ENCODE measurements at places on chromosomes 2 and 18. TPM values are rescaled to one million over a fixed set of nuclear protein-coding genes. Genes with fewer than 3 reads are reported as not detected.

DNA sequence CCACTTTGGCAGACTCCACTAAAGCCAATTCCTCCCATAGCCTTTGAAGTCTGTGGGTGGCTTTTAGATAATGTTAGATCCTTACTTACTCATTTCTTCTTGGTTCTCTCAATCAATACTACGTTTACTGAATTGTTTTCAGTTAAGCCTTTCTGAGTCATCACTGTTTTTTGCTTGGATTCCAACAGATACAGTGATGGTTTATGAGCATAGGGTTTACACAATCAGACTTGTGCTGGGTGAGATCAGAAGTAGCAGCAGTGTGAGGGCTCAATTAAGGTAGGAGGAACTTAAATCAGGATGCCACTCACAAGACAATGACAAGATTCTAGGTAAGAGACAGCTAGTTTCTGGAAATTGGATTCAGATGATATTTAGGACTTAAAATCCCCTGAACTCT is 297.7 kb upstream of the DOK6 start:
- no peak for DNase-seq

- no peak for DNase-seq
Measured at GRCh38 chr2:233593201-233593600, 24.2 kb upstream of the UGT1A8 start.

GRCh38 chr18:44796429-44797428 is 116.0 kb downstream of the SETBP1 start:
- no peak for DNase-seq

- no peak for DNase-seq
Measured at GRCh38 chr2:188659656-188660406, 314.3 kb upstream of the COL3A1 start.

- DNase-seq = no peak
Measured at GRCh38 chr2:63790491-63790890, 51.2 kb upstream of the UGP2 start.

DNA sequence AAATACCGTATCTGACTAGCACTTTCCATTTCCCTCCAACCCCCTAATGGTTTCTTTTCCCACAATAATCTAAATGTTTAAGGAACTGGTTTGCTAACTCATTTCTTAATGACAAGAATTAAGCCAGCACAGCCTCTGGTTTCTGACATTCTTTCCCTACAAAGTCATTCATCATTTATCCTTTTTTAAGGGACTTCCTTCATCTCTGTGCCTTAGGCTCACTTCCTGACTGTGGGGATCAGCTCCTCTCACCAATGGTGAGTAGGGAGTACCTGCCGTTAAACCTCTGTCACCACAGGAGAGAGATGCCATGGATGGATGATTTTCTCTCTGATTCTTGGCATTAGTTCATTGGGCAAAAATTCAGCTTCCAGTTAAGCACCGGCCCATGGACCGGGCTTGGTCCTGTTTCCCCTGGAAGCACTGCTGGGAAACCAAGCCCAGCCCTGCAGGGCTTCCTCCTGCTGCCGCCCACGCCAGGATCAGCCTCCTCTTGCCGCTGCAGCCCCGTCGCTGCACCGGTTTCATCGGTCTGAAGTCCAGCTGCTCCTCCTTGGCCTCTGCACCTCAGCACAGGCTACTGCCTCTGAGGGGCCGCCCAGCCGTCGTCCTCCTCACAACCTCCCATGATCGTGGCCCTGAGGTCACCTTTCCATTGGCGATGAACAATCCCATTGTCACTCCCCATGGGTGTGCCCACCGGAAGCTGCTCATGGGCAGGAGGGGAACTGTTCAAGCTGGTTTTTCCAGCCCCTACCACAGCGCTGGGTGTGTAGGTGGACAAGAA is 64.0 kb upstream of the ZNF516 start:
- DNase-seq = no peak

DNA sequence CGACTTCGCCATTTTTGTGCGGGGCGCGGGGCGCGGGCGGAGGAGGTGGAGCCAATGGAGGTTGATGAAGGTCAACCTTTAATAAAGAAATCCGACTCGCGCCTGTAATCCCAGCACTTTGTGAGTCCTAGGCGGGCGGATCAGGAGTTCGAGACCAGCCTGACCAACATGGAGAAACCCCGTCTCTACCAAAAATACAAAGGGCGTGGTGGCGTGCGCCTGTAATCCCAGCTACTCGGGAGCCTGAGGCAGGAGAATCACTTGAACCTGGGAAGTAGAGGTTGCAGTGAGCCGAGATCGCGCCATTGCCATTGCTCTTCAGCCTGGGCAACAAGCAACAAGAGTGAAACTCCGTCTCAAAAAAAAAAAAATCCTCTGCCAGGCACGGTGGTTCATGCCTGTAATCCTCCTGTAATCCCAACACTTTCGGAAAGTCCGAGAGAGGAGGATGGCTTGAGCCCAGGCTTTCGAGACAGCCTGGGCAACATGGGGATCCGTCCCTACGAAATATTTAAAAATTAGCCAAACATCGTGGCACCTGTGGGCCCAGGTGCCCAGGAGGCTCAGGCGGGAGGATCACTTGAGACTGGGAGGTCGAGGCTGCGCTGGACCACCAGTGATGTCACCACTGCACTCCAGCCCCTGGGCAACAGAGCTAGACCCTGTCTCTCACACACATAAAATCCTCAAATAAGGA is 493 bp upstream of the PREB start:
- no peak for DNase-seq

GRCh38 chr2:111522231-111522768 is 361.7 kb downstream of the ANAPC1 start:
- DNase-seq = no peak

DNA sequence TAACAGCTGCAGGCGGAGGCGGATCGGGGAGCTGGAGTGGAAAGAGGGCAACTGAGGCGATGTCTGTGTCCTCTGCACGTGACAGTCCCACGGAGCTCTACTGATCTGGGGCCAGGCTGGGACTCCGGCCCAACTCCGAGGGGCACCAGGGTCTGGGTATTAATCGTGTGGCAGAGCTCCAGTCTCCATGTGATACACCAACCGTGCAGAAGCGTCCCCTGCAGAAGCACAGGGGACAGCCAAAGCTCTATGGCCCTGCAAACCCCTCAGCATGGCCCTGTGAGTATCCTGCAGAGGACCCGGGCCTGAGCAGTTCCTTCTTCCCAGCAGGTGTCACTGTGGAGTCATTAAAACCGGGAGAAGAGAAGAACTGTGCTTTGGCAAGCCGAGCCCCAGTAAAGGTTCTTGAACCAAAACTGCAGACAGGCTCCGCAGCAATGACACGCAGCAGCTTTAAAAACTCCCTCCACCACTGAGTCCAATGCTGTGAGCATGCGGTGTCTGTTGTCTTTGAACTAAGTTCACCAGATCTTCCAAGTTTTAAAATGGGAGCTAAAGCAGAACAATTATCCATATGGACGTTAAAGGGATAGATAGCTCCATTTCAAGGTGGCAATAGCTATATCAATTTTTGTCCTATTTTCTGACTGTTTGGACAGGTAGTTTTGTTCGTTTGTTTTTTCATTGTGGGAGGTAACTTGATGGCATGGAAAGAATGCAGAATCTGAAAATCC is 79.4 kb downstream of the TMEM182 start:
- peak; percentile 69 for DNase-seq

DNA sequence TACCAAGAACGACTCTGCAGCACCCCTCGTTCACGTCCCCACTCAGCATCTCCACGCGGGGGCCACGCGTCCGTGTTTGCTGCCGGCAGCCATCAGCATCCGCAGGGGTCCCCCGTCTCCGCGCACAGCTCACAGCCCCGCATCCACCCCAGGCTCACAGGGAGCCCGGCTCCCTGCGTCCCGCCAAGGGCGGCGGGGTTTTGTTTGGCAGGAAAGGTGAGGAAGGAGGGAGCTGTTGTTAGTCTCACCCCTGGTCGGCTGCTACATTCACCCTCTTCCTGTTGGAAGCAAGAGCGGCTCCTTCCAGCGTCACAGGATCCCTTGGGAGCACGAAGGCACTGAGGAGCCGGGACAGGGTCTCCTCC is 131.0 kb upstream of the CTDP1 start:
- no peak for DNase-seq

- no peak for DNase-seq
Measured at GRCh38 chr2:86223140-86223926, 24.1 kb downstream of the MRPL35 start.

DNA sequence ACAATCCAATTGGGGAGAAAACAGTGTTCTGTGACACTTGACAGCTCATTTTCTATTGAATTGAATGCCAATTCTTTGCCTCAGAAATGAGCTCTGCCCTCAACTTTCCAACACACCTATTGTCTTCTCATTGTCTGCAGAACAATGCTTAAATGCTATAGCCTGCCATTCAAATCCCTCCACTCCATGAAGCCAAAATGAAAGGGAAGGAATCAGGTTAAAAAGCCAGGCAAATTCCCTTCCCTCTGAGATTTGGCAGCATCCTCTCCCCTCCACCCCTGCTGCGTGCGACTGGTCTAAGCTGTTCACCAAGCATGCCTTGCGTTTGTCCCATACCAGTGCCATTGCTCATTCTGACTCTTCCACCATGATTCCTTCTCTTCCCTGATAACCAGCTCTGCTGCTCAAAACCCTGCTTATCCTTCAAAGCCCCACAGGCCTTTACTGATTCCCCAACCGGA is 32.4 kb upstream of the TMEM131 start:
- no peak for DNase-seq

DNA sequence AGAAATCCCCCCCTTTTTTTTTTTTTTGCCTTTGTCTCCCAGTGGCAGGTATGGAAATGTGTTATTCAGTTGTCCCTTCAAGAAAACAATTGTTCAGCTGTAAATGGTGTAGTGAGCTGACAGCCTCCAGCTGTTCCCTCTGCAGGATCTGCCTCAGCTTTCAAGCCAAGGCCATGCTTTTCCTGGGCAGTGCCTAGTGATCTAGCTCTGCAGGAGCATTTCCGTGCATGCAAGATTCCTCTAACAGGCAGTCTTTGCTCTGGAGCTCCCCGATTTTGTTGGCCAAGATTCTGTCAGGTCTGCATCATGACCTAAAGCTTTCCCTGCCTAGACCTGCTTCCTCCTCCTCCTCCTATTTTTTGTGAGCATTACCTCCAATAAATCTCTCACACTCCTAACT is 300.7 kb upstream of the UBE2E3 start:
- no peak for DNase-seq

- DNase-seq = no peak
Measured at GRCh38 chr18:54743605-54743995, 84.7 kb upstream of the RAB27B start.

DNA sequence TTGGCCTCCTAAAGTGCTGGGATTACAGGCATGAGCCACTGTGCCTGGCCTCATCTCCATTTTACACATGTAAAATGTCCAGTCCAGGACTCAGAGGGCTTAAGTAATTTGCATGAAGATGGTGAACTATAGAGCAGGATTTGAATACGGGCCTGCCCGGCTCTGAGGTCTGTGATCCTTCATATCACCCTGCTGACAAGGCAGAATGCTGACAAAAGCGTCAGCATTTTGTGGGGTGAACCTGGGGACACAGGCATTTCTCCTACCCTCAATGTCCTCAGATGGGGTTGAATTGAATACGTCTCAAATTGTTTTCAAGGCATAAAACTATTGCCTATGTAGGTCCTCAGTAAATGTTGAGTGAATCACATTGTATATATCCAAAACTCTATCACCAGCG is 57.2 kb upstream of the GATA6 start:
- no peak for DNase-seq

- no peak for DNase-seq
Measured at GRCh38 chr2:238216651-238217184, 13.2 kb upstream of the ILKAP start.

DNA sequence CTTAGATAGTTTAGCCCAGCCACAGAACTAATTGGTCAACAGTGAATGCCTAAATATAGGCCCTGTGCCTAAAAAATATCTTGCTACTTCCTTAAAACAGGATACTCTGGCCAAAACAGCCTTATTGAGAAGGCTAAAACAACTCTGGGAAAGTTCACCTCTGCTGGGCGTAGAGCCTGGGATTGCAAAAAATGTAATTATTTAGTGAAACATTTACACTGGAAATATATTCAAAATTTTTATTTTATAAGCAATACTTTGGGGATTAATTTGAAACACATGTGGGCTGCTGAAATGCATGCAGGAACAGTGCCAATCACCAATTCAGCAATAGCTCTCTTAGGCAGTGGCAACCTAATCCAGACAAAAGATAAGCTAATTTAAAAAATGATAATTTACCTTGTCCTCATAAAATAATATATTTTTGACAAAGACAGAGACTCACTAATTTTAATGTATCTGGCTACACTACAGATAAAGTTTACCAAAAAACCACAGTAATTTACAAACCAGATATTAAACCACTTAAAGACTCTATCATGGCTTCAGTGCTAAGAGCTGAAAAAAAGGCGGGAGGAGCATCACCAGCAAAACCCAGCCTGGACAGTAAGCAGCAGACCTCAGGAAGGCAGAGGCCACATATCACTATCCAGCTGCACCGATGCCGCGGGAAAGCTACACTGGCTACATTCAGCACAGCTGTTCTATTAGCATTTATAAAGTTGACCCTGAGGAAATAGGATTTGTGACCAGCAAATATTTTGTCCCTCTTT is 18.5 kb downstream of the TRAK2 start:
- DNase-seq = peak; percentile 50

DNA sequence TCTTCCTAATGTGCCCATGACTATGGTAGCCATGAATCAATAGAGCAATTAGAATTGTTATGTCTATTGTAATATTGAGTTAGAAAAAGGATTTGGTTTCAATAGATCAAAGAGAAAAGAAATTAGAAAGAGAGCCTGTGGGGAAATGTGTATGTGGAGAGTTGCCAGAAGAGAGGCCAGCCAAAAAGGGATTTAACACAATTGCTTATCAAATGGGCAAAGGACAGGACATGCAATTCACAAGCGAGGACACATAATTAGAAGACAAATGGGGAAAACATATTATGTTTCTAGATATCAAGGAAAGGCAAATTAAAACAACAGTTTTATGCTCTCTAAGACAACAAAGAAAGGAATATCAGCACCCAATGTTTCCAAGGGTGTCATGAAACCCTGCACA is 403.2 kb upstream of the KLHL29 start:
- DNase-seq = no peak

DNA sequence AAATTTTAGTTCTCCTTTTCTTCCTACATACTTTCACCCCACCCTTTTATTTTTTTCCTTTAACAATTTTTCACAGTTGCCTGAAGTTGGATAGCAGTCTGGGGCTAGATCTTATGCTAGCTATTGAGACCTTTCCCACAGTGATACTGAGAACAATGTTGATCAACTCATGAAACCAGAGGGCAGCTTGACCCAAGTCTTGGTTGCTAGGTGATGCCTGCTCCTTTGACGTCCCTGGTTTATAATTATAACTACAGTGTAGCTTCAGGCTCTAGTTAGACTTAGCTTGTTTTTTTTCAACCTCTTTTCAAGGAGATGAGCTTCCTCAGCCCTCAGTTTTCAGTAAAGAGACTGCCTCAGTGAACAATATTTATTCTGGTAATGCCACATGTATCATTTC is 648.5 kb downstream of the IRS1 start:
- no peak for DNase-seq

The COL3A1 gene
- total RNA-seq = 10.9 TPM

The PRKD3 gene
- 77.1 TPM for total RNA-seq

The PLCD4 gene
- 4.7 TPM for total RNA-seq

The PROM2 gene
- 0.05 TPM for total RNA-seq

The KCNE4 gene
- total RNA-seq = 1.2 TPM

The GALR1 gene
- total RNA-seq = not detected

The DYNC2LI1 gene
- total RNA-seq = 7.0 TPM

The TCF23 gene
- not detected for total RNA-seq

The AGBL5 gene
- total RNA-seq = 19.7 TPM

The SFTPB gene
- not detected for total RNA-seq

The MC5R gene
- total RNA-seq = not detected

The CSRNP3 gene
- total RNA-seq = 0.51 TPM

The C2orf74 gene
- total RNA-seq = 18.6 TPM

The CTAGE1 gene
- total RNA-seq = not detected
